ENCODE measurements at places on chromosomes 2 and 18. TPM values are rescaled to one million over a fixed set of nuclear protein-coding genes. Genes with fewer than 3 reads are reported as not detected.

DNA sequence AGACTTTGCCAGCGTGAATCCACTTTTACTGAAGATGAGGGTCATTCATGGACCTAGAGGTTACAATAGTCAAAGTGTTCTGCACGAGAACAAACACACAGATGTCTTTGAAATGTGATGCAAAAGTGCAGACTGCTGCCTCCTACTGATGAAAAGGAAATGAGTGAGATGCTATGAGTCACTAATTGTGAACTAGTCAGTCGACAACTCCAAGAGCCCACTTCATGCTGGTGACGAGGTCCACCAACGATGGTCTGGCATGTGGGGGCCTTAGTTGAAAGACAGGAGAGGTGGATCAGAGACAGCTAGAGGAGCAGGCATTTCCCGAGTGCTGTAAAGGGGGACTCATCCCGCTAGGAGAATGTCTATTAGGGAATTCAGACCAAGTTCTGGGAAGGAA, 17.1 kb upstream of the ZNF236 start:
- H3K4me3 ChIP-seq, result no peak overlapping the region
- no peak for DNase-seq
- peaks cover 3% of the 10 kb centered on the region for H3K36me3 ChIP-seq
- no peaks in the 10 kb centered on the region for H3K4me1 ChIP-seq

DNA sequence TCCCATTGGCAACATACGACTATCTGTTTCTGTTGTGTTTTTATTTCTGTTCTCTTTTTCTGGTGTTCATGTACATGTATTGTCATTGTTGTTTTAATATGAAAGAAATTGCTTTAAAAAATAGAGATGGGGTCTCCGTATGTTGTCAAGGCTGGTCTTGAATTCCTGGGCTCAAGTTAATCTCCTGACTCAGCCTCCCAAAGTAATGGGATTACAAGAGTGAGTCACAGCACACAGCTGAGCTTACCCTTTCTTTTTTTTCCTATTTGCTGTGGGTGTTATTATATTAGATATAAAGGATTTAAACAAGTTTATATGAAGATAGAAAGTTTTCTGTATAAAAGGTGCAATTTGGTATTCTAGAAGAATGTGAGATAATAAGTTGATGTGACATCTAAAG, 554.6 kb downstream of the DSC3 start:
- H3K4me3 ChIP-seq, result no peak overlapping the region
- DNase-seq, result no peak
- no peaks in the 10 kb centered on the region for H3K36me3 ChIP-seq

- no peak overlapping the region for H3K4me3 ChIP-seq
- H3K36me3 ChIP-seq, result no peaks in the 10 kb centered on the region
- no peak overlapping the region for H3K27ac ChIP-seq
- DNase-seq, result no peak
- H3K27me3 ChIP-seq, result no peaks in the 10 kb centered on the region
These were observed 108.4 kb upstream of the RMDN2 start for GRCh38 chr2:37816686-37817085.

- H3K4me3 ChIP-seq, result no peak overlapping the region
- H3K4me1 ChIP-seq, result no peaks in the 10 kb centered on the region
- no peaks in the 10 kb centered on the region for H3K27me3 ChIP-seq
- no peak overlapping the region for H3K27ac ChIP-seq
- DNase-seq, result no peak
These were observed 66.7 kb downstream of the PTPN4 start for GRCh38 chr2:119826370-119826961.

DNA sequence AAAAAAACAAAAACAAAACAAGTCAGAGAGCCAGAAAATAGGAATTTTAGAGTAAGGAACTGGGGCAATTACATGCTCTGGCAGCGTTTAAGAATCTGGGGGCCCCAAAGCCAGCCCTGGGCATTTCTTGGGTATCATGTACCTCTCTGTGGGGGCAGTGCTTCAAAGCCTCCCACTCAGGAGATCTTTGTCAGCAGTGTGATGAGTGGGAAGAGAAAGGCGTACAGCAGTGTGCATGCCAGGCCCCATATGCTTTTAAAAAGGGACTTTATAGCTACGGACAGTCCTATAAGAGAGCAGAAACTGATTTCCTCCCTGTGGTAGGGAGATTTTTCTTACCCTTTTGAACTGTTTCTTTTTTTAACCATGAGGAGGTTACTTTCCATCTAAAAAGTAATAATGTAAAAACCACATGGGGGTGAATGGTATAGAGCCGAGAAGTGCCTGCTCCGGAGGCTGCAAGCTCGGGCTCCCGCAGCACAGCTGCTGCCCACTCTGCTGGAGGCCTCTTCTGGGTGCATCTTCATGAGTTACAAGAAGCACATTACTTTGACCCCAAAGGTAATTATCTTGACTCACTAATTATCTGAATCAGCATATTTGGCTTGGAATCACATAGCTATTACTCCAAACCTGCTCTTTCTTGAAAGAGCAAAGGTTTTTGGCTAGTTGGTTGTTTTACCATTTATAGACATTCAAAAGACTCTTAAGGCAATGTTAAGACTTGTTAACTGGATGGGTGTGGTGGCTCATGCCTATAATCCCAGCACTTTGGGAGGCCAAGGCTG, 46.4 kb downstream of the PROC start:
- no peak overlapping the region for H3K27ac ChIP-seq
- no peaks in the 10 kb centered on the region for H3K36me3 ChIP-seq
- H3K4me1 ChIP-seq, result no peaks in the 10 kb centered on the region
- no peak overlapping the region for H3K4me3 ChIP-seq
- no peak for DNase-seq

DNA sequence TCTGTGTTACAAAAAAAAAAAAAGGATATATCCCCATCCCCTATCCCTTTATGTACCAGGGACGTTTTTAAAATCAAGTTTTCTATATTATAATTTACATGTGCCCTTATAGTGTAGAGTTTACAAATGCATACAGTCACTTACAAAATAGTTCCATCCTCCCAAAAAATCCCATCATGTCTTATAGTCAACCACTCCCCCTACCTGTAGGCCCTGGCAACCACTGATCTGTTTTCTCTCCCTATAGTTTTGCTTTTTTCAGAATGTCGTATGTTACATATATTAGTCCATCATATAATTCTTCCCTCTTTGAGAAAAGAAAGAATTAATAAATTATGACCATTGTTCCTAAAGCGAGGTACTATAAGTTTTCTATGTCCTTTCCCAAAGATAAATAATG, 17.8 kb downstream of the CFAP210 start:
- no peaks in the 10 kb centered on the region for H3K27me3 ChIP-seq
- no peak overlapping the region for H3K4me3 ChIP-seq
- no peak overlapping the region for H3K27ac ChIP-seq
- DNase-seq, result no peak

GRCh38 chr2:10331702-10332401, 29.1 kb downstream of the HPCAL1 start:
- peak overlapping the region; percentile 77 for H3K27ac ChIP-seq
- H3K4me3 ChIP-seq, result peak overlapping the region; percentile 37
- peak; percentile 58 for DNase-seq
- peaks cover 2% of the 10 kb centered on the region for H3K36me3 ChIP-seq
- no peaks in the 10 kb centered on the region for H3K27me3 ChIP-seq

DNA sequence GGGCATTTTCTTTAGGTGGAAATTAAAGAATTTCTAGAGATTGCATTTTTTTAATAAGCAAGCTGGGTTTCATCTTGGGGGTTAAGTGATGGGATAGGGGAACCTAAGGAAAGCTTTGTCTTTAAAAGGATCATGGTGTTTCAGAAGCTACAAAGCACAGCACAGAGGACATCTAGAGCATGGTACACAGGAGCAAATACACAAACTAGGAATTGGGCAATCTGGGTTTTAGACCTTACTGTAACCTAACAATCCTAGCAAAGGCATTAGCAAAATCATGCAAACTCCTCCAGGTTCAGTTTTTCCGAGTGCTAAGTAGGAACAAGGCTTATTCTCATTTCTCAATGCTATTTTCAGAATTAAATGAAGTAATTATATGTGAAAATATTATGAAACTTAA, 134.1 kb downstream of the CD226 start:
- no peaks in the 10 kb centered on the region for H3K27me3 ChIP-seq
- DNase-seq, result no peak
- no peak overlapping the region for H3K4me3 ChIP-seq

Gene HNMT
- polyA plus RNA-seq, result 17.0 TPM

Gene AQP4
- 0.27 TPM for polyA plus RNA-seq

Gene ZNF512
- 33.6 TPM for polyA plus RNA-seq

Gene POTEE
- not detected for polyA plus RNA-seq

Gene TMEM247
- polyA plus RNA-seq, result not detected

Gene CFAP65
- polyA plus RNA-seq, result 0.27 TPM

Measured in thymus (tissue), 14 donors.